Right renal pelvis (tissue), 4 donors: ENCODE measurements at places on chromosomes 4 and X.

DNA sequence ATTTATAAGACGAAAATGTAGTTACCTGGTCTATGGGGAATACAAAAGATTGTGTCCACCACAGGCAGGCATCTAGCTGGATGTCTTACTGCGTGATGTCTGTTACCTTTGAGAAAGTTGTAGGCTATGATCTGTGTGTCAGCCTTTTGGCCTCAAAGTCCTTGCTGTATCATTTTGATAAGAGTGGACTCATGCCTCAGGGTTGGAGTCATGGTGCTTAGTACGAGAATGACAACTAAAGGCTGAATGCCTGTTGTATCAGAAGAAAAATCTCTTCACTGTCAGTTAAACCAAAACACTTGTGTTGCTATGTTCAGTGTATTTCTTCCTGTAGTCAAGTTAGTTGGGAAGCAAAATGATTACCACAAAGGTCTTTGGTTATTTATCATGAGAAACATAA is 226.2 kb downstream of the ARHGAP10 start:
- DNase-seq, result no peak

GRCh38 chr4:187232796-187233195 is 509.1 kb upstream of the FAT1 start:
- no peak for DNase-seq

- no peak for DNase-seq
Measured at GRCh38 chrX:72102760-72103159, 29.0 kb downstream of the RTL5 start.

DNA sequence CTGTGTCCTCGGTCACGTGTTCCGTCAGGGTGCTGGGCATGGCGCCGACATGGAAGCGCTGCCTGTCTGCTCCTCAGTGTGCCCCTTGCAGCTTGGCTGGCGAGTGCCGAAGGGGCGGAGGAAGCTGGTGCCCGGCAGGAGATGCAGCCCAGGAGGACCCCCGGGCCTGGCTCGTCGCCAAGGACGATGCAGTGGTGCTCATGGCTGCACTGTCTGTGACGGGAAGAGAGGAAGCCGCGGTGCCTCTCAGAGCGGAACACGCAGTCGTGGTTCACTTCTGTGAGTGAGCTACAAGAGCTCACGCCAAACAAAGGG is 38.1 kb downstream of the FGFRL1 start:
- DNase-seq, result no peak

DNA sequence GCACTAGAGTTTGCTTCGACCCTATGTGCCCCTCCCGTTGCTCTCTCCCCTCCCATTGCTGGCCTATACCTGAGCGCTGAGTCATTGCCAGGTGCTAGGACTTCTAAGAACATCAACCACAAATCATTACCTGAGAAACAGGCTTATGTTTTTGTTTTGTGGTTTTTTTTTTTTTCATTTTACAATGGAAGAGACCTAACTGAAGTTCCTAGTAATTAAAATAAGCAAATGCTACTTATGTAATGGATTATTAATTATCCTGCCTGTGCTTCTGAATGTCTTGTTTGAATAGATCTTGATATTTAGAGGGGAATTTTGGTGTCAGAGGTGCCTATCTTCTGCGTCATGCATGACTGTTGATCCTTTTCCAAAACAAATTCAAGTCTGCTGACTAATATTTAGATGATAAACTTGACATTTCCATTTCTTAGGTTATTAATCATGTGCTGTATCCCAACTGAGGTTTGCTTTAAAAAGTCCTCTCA is 275.4 kb upstream of the CPEB2 start:
- DNase-seq, result no peak

GRCh38 chr4:19300213-19300612 is 951.5 kb upstream of the SLIT2 start:
- DNase-seq, result no peak
